ENCODE measurements at places on chromosomes 3 and 15. TPM values are rescaled to one million over a fixed set of nuclear protein-coding genes. Genes with fewer than 3 reads are reported as not detected.

DNA sequence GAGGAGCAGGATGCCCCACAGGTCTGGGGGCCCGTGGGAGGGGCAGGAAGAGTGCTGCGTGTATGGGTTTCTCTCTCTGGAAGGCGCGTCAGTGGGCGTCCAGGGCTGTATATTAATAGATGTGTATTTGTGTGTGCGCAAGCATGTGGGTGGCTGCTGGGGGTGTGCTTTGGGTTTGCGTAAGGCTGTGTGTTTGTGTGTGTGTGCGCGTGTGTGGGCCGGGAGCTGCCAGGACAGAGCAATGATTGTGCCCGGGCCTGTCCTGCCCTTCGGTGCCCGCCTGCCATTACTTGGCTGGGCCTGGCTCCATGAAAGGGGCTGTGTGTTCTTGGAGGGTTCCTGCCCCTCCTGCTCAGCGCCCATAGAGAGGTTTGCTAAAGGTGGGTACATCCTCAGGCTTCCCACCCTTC, 16.3 kb downstream of the CSPG4 start:
- H3K27ac ChIP-seq, result no peak overlapping the region
- no peak overlapping the region for H3K4me3 ChIP-seq
- peaks cover 16% of the 10 kb centered on the region for H3K27me3 ChIP-seq
- DNase-seq, result no peak
- H3K4me1 ChIP-seq, result peaks cover 31% of the 10 kb centered on the region

GRCh38 chr15:93523481-93523880, 434.5 kb upstream of the RGMA start:
- DNase-seq, result no peak
- no peak overlapping the region for H3K27ac ChIP-seq
- H3K36me3 ChIP-seq, result no peaks in the 10 kb centered on the region
- no peaks in the 10 kb centered on the region for H3K4me1 ChIP-seq

DNA sequence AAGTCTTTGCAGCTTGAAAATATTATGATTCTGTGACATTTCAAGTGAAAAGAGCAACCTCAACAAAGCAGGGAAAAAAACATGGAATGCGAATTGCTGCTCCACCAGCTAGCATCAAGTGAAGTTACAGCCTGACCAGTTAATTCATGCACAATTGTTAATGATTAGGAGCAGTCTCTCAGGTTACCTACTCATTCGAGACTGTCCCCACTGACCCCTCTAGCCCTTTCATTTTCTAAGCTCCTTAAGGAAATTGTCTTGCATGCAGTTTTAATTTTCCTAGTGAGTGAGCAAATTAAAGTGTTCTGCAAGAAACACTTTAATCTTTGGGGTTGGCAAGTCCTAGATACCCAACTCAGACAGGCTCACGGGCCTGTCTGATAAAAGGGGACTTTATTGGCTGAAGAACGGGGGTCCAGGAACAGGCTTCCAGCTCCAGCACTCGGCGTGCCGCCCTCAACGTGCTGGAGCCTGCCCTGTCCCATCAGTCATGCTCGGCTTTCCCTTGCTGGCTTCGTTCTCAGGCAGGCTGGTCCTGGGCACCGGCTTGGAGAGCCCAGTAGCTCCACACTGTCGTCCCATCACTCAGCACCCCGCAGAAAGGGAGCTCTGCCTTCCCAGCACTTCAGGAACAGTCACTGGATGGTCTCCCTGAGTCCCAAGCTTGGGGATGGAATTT, 18.3 kb downstream of the PODXL2 start:
- H3K27me3 ChIP-seq, result no peaks in the 10 kb centered on the region
- no peaks in the 10 kb centered on the region for H3K4me1 ChIP-seq
- H3K27ac ChIP-seq, result no peak overlapping the region
- no peaks in the 10 kb centered on the region for H3K36me3 ChIP-seq
- DNase-seq, result no peak
- H3K4me3 ChIP-seq, result no peak overlapping the region

- peaks cover 13% of the 10 kb centered on the region for H3K27me3 ChIP-seq
- no peak for DNase-seq
- H3K36me3 ChIP-seq, result no peaks in the 10 kb centered on the region
- no peak overlapping the region for H3K27ac ChIP-seq
- H3K4me3 ChIP-seq, result no peak overlapping the region
- peaks cover 29% of the 10 kb centered on the region for H3K4me1 ChIP-seq
Measured at GRCh38 chr15:31271224-31271635, 55.4 kb upstream of the KLF13 start.

DNA sequence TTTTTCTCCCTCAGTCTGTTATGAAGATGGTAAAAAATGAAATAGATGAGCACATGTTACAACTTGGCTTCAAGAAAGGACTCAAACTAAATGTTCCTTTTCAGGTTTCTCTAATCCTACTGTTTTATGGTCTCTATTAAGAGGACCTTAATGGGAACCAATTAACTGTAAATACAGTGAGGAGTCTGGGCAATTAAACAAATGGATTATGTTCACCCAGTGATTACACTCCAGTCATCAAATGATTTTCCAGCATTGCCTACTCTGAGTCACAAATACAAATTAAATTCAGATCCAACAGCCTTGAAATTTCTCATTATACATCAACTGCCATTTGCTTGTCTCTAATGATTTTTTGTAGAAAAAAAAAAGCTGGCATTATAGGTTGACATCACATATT, 129.2 kb downstream of the NEK10 start:
- no peak for DNase-seq
- peaks cover 4% of the 10 kb centered on the region for H3K27me3 ChIP-seq
- no peaks in the 10 kb centered on the region for H3K36me3 ChIP-seq
- no peaks in the 10 kb centered on the region for H3K4me1 ChIP-seq

DNA sequence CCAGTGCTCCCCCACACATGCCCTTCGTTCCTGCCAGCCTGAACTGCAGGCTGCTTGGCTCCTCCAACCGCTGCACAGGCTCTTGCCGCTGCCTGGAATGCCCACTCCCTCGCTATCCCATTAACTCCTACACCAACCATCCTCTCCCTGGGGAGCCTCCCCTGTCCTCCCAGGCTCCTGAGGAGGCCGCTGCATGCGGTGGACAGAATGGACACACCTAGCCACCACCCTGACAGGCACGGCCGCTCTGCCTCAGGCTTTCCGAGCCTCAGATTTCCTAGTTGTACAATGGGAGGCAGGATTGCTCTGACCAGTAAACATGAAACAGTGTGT, 2.3 kb downstream of the PLXNB1 start:
- H3K27me3 ChIP-seq, result peaks cover 18% of the 10 kb centered on the region
- H3K36me3 ChIP-seq, result no peaks in the 10 kb centered on the region
- H3K4me3 ChIP-seq, result peak overlapping the region; percentile 87
- H3K27ac ChIP-seq, result peak overlapping the region; percentile 79

DNA sequence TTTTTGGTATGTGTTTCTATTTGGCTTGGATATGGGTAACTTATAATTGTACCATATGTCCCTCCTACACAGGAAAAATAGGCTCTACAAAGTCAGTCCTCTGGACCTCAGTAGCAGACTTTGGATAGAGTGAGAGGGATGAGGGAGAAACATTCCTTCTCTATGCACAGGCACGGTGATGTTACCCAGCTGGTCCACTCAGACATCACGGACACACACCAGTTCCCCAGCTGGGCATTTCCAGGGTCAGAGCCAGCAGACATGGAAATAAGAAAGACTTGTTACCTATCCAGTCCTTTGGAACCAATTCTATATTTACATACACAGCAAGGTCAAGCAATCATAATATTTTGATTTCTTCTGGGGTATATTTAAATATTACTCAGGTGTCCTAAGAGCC, 433.1 kb upstream of the KCNMB2 start:
- H3K27ac ChIP-seq, result no peak overlapping the region
- H3K4me1 ChIP-seq, result peaks cover 8% of the 10 kb centered on the region
- H3K36me3 ChIP-seq, result no peaks in the 10 kb centered on the region
- H3K27me3 ChIP-seq, result no peaks in the 10 kb centered on the region

DNA sequence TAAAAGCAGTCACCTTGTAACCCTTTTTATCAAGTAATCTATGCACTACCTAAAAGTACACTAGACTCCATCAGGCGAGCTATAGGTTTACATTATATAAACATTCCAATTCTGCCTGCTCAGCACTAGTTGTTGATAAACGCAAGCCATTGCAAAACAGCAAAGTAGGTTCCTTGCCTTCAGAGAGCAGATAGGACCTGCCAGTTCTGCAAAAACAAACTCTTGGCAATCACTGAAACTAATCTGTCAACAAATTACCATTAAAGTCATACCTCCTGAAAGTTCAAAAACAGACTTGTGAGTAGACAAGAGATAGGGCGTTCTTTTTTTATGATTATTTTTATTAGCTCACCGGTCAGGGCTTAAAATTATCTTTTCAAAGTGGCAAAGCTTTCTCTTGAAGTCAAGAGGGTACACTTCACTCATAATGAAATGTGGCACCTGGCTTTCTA, 392.5 kb downstream of the FOXP1 start:
- no peaks in the 10 kb centered on the region for H3K27me3 ChIP-seq
- H3K36me3 ChIP-seq, result no peaks in the 10 kb centered on the region
- H3K4me1 ChIP-seq, result peaks cover 3% of the 10 kb centered on the region
- H3K27ac ChIP-seq, result no peak overlapping the region
- DNase-seq, result no peak

The MUC20 gene
- not detected for total RNA-seq

The C3orf22 gene
- not detected for total RNA-seq

The GPR176 gene
- 15.9 TPM for total RNA-seq
